ENCODE measurements at places on chromosomes 4 and X.

GRCh38 chr4:10577018-10577417 is 107.5 kb downstream of the CLNK start:
- no peak for DNase-seq

- no peak for DNase-seq
Observed at GRCh38 chr4:113643505-113643904, 118.0 kb downstream of the CAMK2D start.

GRCh38 chr4:78155616-78156105 is 98.5 kb downstream of the FRAS1 start:
- peak; percentile 45 for DNase-seq

DNA sequence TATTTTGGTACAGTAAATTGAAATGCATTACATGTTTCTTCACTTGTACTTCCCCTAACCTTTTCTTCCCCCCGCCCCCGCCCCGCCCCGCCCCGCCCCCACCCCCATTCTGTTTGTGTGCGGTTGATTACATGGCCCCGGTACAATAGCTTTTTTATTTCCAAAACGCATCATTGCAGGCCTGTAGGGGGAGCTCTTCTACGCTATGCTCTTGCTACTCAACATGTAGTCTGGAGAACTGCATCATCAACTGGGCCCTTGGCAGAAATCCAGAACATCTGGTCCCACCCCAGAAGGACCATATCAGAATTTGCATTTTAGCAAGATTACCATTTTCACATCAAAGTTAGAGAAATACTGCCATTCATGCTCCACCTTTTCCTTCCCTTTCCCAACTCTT is 333.3 kb upstream of the DDX53 start:
- DNase-seq, result peak; percentile 10

DNA sequence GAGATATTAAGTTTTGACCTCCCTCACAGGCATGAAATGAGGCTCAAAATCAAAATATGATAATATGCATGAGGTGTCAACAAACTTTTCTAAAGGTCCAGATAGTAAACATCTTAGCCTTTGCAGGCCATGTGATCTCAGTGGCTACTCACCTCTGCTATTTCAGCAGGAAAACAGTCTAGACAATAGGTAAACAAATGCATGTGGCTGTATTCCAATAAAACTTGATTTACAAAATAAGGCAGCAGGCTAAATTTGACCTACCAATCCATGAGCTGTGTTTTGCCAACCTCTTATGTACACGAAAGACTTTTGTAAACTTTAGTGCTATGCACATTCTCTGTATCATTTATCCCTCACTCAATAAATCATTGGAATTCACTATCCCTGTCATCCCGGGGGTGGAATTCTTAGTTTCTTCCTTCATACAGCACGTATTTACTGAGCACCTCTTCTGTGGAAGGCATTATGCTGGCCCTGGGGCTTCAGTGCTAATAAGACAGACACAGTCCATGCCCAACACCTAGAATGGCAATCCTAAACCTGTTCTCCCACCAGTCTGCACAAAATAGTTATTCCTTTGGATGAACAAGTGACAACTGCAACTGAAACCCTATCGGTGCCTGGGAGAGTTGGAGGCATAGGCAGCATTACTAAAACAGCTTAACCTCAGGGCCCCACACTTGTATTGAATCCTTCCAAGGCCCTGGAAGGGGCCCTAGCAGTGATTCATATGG is 19.9 kb downstream of the MAGEB17 start:
- no peak for DNase-seq

GRCh38 chrX:10017872-10018271 is 50.7 kb downstream of the CLDN34 start:
- DNase-seq, result peak; percentile 83

DNA sequence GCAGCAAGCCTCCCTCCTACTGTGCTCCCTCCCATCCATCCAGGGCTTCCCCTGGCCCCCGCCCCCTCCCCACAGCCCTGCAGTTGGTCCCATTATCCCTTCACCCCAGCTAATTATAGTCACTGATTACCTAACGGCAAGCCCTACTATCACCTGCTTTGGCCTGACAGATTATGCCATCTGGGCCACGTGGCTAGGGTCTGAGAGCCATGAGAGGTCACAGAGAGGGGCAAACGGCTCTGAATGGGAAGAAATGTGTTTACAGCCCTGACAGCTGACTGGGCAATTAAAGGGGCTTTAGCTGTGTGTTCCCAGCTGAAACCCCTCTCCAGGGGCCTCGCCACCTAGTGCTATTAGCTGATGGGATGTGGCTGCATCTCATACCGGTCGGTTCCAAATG is 134.4 kb upstream of the CPEB2 start:
- no peak for DNase-seq

- DNase-seq, result peak; percentile 13
Observed at GRCh38 chrX:18210470-18210869, 10.2 kb downstream of the BEND2 start.

DNA sequence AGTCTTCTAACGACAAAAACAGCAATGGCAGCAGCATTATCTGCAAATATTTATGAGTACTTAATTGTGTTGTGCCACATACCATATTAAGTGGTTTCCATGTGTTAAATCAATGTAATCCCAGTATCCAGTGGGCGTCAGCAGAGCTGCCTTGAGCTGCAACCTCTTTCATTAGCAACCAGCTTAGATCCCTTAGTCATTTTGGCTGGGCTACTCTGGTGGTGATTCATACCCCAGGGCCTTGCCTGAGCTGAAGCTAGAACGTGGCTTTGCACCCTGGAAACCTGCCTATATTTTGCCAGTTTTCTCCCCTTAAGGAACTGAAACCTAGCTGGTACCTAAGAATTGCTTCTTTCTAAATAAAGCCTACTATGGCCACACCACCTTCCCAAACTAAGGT is 474.3 kb upstream of the FTHL17 start:
- DNase-seq, result peak; percentile 84

GRCh38 chr4:97374526-97374925 is 768.8 kb downstream of the STPG2 start:
- DNase-seq, result no peak

- no peak for DNase-seq
Observed at GRCh38 chr4:73411731-73412414, 7.8 kb downstream of the ALB start.

- no peak for DNase-seq
Observed at GRCh38 chrX:105610411-105610810, 211.9 kb upstream of the NRK start.

- no peak for DNase-seq
Observed at GRCh38 chr4:152232271-152232670, 303.6 kb downstream of the FBXW7 start.

GRCh38 chr4:65341557-65341956 is 328.7 kb downstream of the EPHA5 start:
- no peak for DNase-seq

GRCh38 chrX:1502241-1502640 is 34.7 kb downstream of the P2RY8 start:
- no peak for DNase-seq

GRCh38 chrX:78119521-78120227 is 15.6 kb downstream of the PGK1 start:
- no peak for DNase-seq

DNA sequence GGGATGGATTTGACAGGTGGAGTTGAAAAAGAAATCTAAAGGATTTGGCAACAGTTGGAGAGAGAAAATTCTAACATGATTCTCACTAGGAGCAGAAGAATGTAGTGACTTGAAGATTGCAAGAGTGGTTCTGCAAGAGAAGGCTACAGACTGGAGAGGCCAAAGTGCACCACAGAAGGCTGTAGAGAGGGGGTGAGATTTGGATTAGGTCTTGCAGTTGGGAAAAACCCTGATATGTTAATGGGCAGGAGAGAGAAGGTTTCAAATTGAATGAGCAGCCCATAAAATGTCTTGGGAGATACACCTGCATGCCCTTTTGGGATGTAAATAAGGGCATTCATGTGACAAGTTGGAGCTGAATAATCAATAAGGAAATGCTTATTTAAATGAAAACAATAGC is 14.7 kb upstream of the VEGFD start:
- no peak for DNase-seq

- DNase-seq, result no peak
Observed at GRCh38 chr4:189374176-189374575, 566.5 kb upstream of the FRG1 start.

- no peak for DNase-seq
Observed at GRCh38 chr4:30281986-30282385, 438.2 kb upstream of the PCDH7 start.

DNA sequence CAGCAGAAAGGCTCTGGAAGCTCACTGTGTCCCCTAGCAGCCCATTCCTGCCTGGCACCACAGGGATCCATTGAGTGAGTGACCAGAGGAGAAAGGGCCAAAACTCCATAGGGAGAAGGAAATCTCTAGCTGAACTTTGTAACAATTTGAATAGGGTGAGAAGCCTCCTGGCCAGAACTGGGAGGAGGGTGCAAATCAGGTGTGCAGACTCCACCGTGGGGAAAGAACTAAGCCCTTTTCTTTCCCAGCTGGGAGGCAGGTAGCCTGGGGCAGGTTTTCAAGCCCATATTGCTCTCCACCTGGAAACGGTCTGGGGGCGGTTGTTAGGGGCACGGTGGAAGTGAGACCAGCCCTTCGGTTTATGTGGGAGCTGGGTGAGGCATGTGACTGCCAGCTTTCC is 227.2 kb downstream of the SNCA start:
- no peak for DNase-seq

GRCh38 chr4:6620891-6621555 is 19.5 kb upstream of the MRFAP1 start:
- DNase-seq, result no peak

DNA sequence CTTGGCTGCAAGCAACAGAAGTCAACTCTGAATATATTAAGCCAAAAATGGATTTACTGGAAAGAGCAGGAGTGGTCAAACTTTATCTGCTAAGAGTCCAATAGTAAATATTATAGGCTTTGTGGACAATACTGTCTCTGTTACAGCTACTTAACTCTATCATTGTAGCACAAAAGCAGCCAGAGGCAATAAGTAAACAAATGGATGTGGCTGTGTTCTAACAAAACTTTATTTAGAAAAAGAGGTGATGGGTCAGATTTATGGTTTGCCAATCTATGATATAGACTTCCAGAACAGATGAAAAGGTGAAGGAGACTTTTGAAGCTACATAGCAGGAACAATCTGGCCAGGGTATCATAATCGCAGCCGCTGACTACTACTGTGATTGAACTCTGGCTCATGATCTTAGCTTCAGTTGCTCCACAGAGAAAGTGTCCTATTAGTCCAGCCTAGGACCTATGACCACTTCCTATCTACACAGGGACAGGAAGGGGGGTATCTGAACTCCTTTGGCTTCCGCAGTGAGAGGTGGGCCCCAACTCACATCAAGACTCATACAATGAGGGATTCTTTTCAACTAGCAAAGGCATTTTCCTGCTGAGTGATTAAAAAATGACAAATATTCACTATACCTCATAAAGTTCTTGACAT is 154.9 kb downstream of the ATG4A start:
- no peak for DNase-seq
